ENCODE measurements at places on chromosomes 7 and 10. TPM values are rescaled to one million over a fixed set of nuclear protein-coding genes. Genes with fewer than 3 reads are reported as not detected.

DNA sequence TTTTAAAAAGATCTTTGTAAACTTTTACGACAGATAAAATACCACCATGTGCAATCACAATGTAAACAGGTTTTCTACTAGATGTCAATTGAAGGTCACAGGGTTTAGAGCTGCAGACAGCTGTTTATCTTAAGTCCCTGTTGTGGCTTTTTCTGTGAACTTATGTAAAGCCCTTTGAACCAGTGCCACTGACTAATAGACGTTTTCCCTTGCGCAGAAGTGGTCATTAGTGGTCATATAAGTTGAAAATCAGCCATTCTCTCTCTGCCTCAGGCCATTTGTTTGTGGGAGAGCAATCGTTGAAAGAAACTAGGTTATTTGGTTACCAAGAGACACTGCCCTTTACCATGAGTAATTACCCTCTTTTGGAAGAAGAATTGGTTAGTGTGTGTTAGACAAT, 23.9 kb downstream of the CACNB2 start:
- DNase-seq, result no peak
- no peaks in the 10 kb centered on the region for H3K27me3 ChIP-seq
- no peak overlapping the region for H3K27ac ChIP-seq
- H3K4me3 ChIP-seq, result no peak overlapping the region
- H3K4me1 ChIP-seq, result no peaks in the 10 kb centered on the region

- DNase-seq, result no peak
- H3K4me3 ChIP-seq, result no peak overlapping the region
These were observed 4.8 kb downstream of the FAM241B start for GRCh38 chr10:69634759-69635425.

DNA sequence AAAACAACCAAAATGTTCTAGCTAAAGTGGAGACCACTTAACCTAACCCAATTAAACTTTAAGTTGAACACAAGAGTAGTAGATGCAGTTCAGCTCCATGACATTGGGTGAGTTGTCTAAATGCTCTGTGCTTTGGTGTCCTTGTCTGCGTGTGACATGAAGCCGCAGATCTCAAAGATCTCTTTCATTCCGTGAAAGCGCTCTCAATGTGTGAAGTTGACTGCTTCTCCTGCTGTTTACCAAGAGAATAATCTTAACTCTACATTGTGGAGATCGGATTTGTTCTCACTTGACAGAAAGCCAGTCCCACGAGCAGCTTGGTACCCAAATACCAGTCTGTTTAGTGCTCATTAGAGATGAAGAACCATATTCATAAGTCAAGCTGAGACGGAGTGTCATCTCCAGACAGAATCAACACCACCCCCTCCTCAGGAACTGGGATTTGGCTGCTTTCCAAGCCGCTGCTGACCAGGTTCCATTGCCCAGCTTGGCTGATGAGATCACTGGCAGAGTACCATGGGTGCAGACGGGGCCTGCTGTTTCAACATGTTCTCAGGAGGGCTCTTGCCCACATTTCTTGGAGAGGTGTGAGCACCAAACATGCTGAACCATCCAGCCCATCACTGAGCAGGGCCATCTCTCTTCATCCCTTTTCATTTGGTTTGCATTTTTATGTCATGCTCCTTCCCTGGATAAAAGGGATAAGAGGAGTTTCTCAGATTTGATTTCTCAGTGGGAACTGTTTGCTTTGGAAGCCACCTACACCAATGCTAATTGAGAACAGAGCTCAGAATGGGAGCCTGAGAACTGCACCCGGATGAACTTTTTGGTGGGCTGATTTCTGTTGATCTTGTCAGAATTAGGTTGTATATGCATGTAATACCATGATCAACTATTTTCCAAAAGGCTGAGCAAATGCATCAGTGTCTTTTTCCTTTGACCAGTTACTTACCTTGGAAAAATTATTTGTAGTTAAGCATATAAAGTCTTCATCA, 95.8 kb upstream of the AGBL3 start:
- H3K27me3 ChIP-seq, result peaks cover 5% of the 10 kb centered on the region
- DNase-seq, result no peak
- H3K4me1 ChIP-seq, result peaks cover 35% of the 10 kb centered on the region
- H3K27ac ChIP-seq, result no peak overlapping the region
- peak overlapping the region; percentile 52 for H3K4me3 ChIP-seq

- no peak overlapping the region for H3K27ac ChIP-seq
- no peaks in the 10 kb centered on the region for H3K4me1 ChIP-seq
- no peak overlapping the region for H3K4me3 ChIP-seq
- H3K27me3 ChIP-seq, result no peaks in the 10 kb centered on the region
- DNase-seq, result peak; percentile 46
- H3K36me3 ChIP-seq, result no peaks in the 10 kb centered on the region
These were observed 91.9 kb upstream of the JAZF1 start for GRCh38 chr7:28272461-28272877.

The SMURF1 gene
- total RNA-seq, result 32.0 TPM

The DENND2A gene
- 19.0 TPM for total RNA-seq

The CDK14 gene
- total RNA-seq, result 58.6 TPM

The SCIN gene
- 21.1 TPM for total RNA-seq
